Pulmonary artery endothelial cell (primary cell): ENCODE measurements at places on chromosomes 2 and 18. TPM values are rescaled to one million over a fixed set of nuclear protein-coding genes. Genes with fewer than 3 reads are reported as not detected.

DNA sequence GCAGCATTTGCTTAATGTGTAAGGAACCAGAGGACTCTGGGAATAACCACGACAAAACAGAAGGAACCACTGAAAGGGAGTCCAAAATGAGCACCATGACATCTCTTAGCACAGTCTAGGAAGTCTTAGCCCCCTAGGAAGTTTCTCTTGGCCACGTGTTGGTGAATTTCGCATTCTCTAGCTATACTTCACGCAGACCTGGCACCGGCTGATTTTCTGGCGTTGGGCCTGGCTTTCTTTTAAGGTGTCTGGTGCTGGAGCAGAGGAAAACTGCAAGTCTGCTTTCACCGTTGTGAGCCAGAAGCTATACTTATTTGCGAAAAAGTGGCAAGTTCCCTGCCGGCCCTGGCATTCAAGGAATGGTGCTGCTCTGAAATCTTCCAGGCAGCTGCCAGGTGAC, 156.9 kb downstream of the COL4A4 start:
- DNase-seq: no peak

The SERPINB12 gene
- total RNA-seq: not detected in 2 replicates

GRCh38 chr2:202965810-202966460, 48.7 kb upstream of the NBEAL1 start:
- no peak for DNase-seq

The GAREM2 gene
- 0.46 and 0.92 TPM in 2 replicates for total RNA-seq

The HES6 gene
- total RNA-seq: 3.2 and 6.6 TPM in 2 replicates

The CABYR gene
- total RNA-seq: 1.5 and 2.4 TPM in 2 replicates

DNA sequence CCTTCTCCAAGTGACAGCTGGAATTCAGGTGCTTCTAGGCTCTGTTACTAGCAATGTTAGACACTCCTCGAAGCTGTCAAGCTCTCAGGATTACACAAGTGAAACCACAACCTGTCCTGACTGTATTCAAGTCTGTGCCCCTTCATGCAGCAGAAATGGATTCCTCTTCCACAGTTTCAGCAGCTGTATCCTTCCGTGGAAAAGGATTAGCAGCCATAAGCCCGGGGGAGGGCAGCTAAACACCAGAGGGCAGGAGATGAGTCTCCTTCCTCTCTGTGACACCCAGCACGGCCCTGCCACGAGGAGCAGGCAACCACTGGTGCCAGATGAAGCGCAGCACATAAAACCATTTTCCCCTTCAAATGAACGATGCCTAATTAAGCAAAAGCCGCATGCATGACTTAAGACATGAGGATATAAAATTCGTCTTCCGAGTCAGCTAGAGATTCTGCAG, 1.2 kb downstream of the ST3GAL5 start:
- no peak for DNase-seq

- DNase-seq: no peak
Measured at GRCh38 chr2:207805566-207806226, 36.0 kb upstream of the FZD5 start.

The LYG2 gene
- total RNA-seq: not detected in 2 replicates

The NABP1 gene
- total RNA-seq: 40.8 and 42.5 TPM in 2 replicates

DNA sequence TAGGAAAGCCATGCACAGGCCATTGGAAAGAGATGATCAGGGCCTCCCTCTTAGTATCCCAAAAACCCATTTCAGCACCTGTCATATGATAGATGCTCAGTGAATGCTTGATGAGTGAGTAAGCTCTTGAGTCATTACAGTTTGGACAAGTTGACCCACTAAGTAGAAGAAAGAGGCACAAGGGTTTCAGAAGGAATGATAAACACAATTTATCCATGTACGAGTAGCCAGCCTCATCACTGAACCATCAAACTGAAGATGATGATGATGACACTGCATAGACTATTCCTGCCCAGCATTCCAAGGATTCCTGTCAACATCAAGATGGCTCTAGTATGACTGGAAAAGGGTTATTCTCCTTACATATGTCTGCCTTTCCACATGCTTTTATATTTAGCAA, 596.0 kb downstream of the BCL11A start:
- no peak for DNase-seq

- no peak for DNase-seq
Measured at GRCh38 chr18:2890606-2891005, 43.8 kb downstream of the EMILIN2 start.

GRCh38 chr2:222264791-222265320, 33.9 kb downstream of the PAX3 start:
- no peak for DNase-seq

GRCh38 chr2:64750001-64750816, 96.5 kb upstream of the SERTAD2 start:
- no peak for DNase-seq

The COX5B gene
- 219 and 270 TPM in 2 replicates for total RNA-seq

DNA sequence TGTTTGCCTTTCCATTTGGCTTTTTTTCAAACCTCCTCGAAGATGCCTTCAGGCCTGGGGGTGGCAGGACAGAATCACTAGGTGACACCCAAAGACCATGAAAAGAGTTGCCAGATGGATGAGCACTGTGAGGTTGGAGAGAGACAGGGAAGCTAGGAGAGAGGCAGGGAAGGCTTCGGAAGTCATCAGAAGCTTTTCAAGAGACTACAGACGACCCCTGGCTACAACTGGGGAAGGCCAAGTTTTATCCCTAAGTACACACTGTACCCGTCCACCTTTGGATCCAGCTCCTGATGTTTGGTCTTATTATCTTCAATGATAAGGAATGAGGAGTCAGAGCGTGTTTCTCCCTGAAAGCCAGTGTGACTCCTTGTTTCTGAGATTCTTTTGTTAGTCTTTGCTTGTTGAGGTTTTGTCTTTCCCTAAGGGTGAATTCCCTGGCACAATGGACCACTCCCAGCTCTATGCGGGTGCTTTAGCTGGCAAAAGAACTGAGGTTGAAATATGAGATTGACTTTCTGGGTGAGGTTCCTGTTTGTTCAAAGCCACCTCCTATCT, 33.4 kb upstream of the SLC9A2 start:
- DNase-seq: no peak

DNA sequence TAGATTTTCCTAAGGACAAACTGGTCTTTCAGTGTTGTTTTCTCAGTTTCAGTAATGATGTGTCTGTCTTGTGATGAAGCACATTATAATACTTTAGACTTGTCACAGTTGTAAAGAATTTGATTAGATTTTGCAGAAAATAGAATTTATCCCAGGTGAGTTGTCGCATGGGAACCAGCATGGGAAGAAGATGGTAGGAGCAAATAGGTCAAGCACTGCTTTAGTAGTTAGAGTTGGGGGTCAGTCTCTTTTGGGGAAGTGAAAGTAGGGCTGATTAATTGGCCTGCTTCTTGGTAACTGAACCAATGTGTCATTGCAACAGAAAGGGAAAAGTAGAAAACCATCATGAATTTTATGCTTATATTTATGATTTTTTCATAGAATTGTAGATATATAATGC, 153.2 kb upstream of the MYO3B start:
- DNase-seq: no peak

DNA sequence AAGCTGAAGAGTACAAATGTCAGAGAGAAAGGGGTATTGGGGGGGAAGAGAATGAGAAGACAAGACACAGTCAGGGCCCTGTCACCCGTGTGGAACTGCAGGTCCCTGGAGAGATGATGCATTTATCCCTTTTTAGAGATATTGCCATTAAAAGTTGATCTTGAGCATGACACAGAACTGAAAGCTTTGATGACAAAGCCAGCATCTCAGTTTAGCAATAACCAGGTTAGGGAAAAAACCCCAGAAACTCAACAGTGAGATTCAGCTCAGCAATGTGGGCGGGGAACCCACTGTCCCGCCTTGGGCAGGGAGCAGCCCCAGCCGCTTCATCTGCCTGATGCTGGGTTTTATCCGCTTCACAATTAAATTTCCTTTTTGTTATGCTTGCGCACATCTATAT, 181.1 kb downstream of the NEDD4L start:
- DNase-seq: no peak

DNA sequence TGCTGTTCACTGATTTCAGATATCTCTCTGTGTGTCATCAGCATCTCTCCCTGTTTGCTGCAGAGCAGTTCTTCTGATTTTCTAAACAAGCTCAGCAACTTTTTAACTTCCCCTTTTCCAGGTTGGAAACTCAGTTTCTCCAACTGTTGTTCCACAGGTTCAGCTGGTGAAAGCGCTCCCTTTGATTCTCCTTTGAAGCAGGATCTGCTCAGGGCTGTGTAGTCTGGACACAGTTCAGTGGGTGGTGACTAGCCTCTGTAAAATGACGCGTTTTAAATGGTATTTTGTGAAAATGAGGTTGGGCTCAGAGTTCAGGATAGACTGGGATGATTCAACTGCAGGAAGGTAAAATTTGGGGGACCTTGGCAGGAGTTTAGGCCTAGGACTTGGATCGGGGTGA, 106.3 kb downstream of the TRIM43 start:
- no peak for DNase-seq

GRCh38 chr18:48441405-48441881, 32.3 kb upstream of the ZBTB7C start:
- no peak for DNase-seq

GRCh38 chr2:239329972-239330572, 70.7 kb downstream of the HDAC4 start:
- DNase-seq: no peak

DNA sequence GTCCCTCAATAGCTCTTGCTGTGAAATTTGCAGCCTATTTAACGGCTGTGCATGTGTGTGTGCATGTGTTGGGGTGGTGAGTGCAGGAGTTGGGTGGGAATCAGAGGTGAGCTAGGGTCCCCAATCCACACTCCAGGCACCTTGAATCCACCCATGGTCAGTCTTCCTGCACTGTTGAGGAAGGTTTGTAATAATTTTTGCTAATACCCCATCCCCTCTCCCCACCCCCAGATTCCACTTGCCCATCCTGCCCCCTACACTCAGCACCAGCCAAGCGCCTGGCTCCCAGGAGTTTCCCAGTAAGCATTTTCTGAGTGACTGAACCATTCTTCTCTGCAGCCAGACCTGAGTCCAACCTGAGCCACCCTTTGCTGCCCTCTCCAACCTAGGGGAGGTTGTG, 208.4 kb upstream of the RAB12 start:
- no peak for DNase-seq

DNA sequence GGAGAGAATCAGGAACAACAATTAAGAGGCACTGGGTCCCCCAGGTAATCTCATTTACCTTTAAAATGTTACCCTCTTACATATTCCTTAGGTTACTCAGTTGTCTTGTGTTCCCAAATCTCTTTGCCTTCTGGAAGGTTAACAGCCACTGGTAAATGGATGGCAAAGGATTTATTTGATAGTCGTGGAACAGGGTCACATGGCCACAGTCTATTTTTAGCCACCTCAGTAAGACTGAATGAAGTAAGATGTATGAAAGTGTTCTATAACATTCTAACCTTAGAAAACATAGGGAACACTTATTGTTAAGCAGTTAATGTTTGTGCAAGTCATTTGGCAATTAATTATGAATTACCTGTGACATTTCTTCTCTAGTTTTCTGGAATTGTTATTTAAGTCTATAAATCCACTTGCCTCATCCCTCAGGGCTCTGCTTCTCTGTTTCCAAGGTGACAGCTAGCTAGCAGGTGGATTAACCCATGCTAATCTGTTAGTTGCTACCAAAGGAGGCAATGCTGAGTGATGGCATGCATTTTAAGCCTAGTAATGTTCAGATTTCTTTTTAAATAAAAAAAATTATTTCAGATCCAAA, 211.0 kb downstream of the PIK3C3 start:
- DNase-seq: no peak

GRCh38 chr2:67954093-67954748, 108.6 kb downstream of the C1D start:
- DNase-seq: peak; percentile 54

DNA sequence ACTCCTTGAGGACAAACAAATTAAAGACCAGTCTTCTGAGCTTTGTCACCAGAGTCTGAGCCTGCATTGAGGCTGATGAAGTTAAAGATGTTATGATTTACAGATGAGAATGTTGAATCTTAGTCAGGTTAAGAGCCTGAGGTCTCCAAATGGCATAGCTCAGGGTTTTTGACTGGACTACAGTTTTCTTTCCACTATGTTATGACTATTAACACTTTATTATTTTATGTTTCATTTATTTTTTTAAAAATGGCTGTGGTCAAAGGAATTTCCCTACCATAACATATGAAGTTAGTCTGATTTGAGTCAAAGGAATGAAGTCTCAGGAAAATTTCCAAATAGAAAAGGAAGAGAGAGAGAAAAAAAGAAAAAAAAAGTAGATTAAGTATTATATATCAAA, 39.7 kb upstream of the CWC22 start:
- no peak for DNase-seq

The HOXD4 gene
- total RNA-seq: not detected in 2 replicates
